ENCODE measurements at places on chromosomes 7 and 10. TPM values are rescaled to one million over a fixed set of nuclear protein-coding genes. Genes with fewer than 3 reads are reported as not detected.

The LIPA gene
- 51.3 TPM for total RNA-seq

The PKD2L1 gene
- 0.09 TPM for total RNA-seq

The INMT gene
- total RNA-seq: not detected

The RBP4 gene
- total RNA-seq: 10.4 TPM

The NPY4R gene
- 38.2 TPM for total RNA-seq

The NRF1 gene
- total RNA-seq: 10.9 TPM

The DEPP1 gene
- total RNA-seq: 1.4 TPM

The CALHM1 gene
- total RNA-seq: not detected

The CYP2W1 gene
- total RNA-seq: 0.05 TPM

The ANKRD61 gene
- 0.53 TPM for total RNA-seq

The ZNF786 gene
- total RNA-seq: 5.5 TPM

The LHPP gene
- 12.3 TPM for total RNA-seq

The PAPOLB gene
- not detected for total RNA-seq

The CUL2 gene
- total RNA-seq: 26.7 TPM

The ERVW-1 gene
- total RNA-seq: not detected

The TMEM213 gene
- not detected for total RNA-seq

The ZNF239 gene
- total RNA-seq: 2.3 TPM
